ENCODE measurements at places on chromosomes 16 and 17.

DNA sequence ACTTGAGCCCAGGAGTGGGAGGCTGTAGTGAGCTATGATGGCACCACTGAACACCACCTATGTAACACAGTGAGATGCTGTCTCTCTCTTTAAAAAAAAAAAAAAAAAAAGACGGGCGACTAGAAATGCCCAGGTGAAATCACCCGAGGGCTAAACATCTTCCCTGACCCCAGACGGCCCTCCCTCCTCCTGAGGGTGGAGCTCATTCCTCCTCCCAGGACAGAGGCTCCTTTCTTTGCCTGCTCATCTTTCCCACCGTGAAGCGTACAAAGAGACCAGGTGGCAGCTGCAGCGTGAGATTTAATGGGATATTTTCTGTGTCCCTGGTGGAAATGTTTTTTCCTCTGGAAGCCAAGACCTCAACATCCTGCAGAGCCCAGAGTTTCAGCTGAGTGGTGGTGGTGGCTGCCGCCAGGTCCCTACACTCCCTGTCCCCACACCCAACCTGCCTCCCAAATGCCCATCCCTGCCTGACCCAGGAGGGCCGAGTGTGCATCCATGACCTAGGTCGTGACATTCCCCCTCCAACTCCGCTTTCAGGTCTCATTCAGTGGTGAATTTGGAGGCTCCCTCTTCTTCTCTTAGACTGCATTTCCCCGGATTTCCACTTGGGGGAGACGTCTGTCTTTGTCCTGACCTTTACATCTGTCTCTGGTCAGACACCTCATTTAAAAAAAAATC lies 14.4 kb upstream of the GPRC5B start:
- DNase-seq = peak; percentile 60

DNA sequence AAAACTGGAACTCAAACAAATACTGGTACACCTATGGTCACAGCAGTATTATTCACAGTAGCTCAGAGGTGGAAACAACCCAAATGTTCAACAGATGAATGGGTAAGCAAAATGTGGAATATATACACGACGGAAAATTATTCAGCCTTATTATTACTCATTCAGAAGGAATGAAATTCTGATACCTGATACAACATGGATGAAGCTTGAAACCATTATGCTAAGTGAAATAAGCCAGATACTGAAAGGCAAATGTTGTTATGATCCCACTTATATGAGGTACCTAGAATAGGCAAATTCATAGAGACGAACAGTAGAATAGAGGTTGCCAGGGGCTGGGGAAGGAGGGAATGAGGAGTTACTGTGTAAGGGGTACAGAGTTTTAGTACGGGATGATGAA lies 27.1 kb upstream of the MYLK3 start:
- no peak for DNase-seq

DNA sequence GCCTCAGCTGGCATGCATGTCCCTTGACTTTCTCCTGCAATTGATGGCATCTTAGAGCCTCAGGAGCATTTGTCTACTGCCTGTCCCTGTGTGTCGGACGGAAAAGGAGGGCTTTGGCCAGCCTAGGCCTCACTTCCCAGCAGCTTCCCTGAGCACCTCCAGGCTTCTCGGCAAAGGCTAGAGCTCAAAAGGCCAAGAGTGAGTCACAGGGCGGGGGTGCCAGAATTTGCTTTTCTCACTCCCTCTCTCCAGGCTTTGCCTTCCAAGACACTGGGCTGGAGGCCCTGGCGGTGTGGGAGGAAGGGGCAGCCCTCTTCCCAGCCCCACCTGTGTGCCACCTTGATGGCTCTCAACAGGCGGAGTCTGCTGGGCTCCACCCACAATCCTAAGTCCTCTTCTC lies 107.3 kb upstream of the MAF start:
- no peak for DNase-seq

GRCh38 chr17:76723812-76724211 lies 2.6 kb downstream of the JMJD6 start:
- no peak for DNase-seq

DNA sequence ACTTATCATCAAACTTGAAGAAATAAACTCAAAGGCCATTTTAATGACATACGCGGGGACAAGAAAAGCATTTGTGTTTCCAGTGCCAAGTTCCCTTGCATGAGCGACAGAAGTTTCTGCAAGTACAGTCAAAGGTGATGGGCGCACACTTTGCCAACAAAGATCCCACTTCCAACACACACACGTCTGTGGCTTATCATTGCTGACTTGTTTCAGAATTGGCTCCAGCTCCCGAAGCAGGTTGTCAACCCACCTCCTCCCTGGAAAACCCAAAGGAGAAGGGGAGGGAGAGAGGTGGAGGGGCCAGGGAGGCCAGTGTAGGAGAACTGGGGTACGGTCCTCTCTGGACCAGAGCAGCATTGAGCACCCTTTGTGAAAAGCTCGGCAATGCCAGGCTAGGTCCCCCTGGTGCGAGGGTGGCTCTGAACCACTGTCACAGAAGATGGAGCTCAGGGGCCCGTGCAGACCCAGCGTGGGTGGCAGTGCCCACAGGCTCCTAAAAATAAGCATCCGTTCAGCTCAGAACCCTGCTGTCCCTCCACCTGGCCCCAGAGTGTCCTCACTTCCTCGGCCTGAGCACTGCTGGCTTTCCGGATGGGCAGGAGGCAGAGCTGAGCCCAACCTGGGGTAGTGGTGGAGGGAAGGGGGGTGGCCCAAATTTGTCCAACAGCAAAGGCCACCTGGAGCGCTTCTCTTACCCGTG lies 33.2 kb downstream of the RBFOX3 start:
- DNase-seq = no peak

GRCh38 chr17:10403589-10403988 lies 18.2 kb downstream of the MYH8 start:
- DNase-seq = no peak

DNA sequence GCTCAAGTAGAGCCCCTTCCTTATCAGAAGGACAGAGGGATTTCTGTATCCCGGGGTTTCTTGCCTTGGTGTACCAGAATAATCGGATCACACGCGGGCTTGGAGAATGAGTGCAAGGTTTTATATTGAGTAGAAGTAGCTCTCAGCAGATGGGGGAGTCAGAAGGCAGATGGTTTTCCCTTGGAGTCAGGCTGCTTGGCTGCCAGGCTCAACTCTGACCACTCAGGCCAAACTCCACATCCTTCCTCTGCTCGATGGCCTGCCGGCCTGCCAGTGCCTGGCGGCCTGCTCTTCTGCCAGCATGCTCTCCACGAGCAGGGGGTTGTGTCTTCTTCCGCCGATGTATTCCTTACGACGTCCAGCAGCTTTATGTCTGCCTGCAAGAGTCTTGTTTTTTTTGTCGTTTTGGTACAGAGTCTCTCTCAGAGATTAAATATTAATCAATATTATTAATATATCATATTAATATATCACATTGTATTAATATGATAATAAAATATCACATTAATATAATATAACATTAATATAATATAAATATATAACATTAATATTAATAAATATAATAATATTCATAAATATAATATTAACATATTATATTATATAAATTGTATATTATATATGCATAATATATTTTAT lies 229.2 kb upstream of the WSCD1 start:
- no peak for DNase-seq

DNA sequence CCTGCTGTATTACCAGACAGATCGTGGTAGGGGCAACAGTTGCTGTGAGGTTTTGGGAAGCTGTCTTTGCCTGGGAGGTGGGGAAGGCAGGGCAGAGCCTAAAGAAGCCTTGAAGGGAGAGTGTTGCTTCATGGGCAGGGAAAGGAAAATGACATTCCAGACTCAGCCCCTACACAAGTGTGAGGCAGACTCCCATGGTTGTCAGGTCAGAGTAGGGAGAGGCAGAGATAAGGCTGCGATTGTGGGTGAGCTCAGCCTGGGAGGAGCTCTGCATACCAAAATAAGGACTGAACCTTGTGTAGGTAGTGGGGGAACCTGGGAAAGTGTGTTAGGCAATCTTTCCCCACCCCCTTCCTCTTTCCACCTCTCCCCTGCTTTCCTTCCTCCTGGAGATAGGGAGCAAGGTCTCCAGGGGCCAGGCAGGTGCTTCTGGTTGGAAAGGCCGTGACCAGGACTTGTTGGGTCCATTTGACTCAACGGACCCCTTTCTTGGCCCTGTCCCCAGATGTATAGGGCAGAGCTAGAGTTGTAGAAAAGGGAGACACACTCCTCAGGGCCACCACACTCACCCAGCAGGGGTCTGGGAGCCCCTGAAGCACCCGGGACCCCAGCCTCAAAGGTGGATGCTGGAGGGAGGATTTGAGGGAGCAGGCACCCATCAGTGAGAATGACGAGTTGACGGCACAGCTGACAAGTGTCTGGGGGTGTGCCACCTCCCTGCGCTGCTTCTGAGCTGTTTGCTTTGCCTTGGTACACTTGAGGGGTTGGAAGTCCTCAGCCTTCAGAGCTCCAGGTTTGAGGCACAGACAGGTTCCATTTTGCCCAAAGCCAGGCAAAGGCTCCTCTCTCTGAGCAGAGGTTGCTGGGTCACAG lies 18.5 kb upstream of the TOB1 start:
- no peak for DNase-seq

- no peak for DNase-seq
These were observed 2.4 kb downstream of the CD7 start for GRCh38 chr17:82314727-82315605.

DNA sequence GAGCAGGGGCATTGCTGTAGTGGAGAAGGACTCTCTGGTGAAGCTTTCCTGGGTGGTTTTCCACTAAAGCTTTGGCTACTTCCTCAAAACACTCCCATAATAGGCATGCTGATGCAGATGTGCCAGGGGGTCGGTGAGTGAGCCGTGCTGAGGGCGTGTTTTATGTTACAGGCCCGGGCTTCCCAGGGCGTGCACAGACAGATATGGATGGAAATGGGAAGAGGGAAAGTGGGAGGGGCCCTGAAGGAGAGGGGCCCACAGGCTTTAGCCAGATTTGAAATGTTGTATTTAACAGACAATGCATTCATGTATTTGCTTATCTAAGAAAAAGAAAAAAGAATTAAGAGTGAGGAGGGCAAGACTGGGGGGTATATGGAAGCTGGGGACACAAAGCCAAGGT lies 56.3 kb downstream of the IL21R start:
- no peak for DNase-seq

DNA sequence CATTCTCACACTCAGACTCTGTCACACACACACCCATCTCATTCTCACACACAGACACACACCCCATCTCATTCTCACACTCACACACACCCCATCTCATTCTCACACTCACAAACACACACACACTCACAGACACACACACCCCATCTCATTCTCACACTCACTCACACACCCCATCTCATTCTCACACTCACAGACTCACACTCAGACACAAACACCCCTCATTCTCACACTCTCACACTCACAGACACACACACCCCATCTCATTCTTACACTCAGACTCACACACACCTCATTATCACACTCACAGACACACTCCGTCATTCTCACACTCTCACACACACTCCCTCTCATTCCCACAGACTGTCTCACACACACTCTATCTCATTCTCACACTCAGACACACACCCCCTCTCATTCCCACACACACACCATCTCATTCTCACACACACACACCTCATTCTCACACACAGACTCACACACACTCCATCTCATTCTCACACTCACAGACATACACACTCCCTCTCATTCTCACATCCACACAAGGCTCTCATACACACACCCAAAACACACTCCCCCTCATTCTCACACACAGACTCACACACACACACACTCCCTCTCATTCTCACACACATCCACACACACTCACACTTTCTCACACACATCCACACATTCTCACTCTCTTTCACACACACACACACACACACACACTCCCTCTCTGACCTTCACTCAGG lies 2.9 kb downstream of the ASGR1 start:
- DNase-seq = no peak

- DNase-seq = no peak
These were observed 2.1 kb downstream of the ZNF747 start for GRCh38 chr16:30532285-30533145.

DNA sequence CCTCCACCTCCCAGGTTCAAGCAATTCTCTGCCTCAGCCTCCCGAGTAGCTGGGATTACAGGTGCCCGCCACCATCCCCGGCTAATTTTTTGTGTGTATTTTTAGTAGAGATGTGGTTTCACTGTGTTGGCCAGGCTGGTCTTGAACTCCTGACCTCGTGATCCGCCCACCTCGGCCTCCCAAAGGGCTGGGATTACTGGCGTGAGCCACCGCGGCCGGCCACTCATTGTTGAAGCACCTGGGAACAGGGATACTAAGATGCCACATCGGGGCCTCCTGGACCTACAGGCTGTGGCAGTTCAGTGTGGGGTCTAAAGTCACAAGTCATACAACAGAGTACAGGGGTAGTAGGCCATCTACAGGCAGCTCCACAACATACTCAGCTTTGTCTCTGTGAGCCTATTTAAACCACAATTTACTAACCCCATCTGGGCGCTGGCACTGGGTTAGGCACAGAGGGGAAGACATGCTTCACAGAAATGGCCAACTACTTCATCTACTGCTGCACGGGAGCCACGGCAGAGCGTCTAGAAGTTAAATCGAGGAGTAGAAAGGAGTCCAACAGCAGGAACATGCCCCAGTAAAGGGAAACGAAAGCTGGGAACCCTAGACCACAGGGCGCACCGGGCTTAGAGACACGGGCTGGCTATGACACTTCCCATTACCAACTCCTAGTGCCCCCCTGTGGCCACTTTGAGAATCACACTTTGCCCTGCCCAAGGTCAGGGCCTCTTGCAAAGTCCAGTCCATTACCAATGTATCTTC lies 4.3 kb downstream of the VAMP2 start:
- DNase-seq = peak; percentile 96

- no peak for DNase-seq
These were observed 98.5 kb upstream of the RPRML start for GRCh38 chr17:47077576-47077975.

DNA sequence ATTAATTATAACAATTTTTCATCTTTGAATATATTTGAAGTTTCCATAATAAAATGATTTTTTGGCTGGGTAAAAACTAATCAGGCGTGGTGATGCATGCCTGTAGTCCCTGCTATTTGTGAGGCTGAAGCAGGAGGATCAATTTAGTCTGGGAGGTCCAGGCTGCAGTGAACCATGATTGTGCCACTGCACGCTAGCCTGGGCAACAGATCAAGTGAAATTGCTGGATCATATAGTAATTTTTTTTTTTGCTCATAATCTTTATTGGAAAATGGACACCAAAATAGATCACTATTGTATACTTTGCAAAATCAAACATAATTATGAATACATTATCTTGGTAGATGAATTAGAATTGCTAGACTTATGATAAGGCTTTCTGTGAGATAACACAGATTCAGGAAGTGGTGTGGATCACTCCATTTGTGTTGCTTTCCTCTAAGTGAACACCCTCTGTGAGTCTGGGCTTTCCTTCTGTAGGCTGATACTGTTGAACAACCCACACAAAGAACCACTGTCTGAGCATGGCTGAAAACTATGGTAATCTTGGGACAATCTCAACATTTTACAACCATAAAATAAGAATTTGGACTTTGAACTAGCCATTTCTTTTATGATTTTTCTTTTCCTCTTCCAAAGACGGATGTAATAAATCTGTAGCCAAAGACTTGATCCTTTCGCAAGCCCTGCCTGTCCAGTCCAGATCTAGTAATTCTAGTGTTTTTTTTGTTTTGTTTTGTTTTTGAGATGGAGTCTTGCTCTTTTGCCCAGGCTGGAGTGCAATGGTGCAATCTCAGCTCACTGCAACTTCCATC lies 5.6 kb upstream of the ST3GAL2 start:
- no peak for DNase-seq

Measured in stimulated activated CD4-positive, alpha-beta T cell treated with anti-CD3 and anti-CD28 coated beads, Interleukin-12 subunit alpha, Interleukin-12 subunit beta, amount 100 ng/mL, for 48 hours (primary cell).